ENCODE measurements at places on chromosomes 12 and 14. TPM values are rescaled to one million over a fixed set of nuclear protein-coding genes. Genes with fewer than 3 reads are reported as not detected.

Gene KRT75
- not detected for total RNA-seq

Gene MYO1H
- not detected for total RNA-seq

Gene NUMB
- total RNA-seq = 38.5 TPM

GRCh38 chr14:76937181-76938091 lies 91.1 kb downstream of the IRF2BPL start:
- no peaks in the 10 kb centered on the region for H3K36me3 ChIP-seq
- no peak overlapping the region for H3K27ac ChIP-seq
- DNase-seq = no peak
- H3K4me1 ChIP-seq = no peaks in the 10 kb centered on the region
- no peaks in the 10 kb centered on the region for H3K27me3 ChIP-seq

Gene PRB2
- total RNA-seq = not detected

GRCh38 chr12:124294780-124295341 lies at the start of gene RFLNA:
RFLNA (plus strand) TSS chr12:124295093; CDS start chr12:124295430, 337 bp downstream.
- no peaks in the 10 kb centered on the region for H3K27me3 ChIP-seq
- DNase-seq = no peak
- no peak within 1 kb of the TSS for H3K4me3 ChIP-seq
- no peaks in the 10 kb centered on the region for H3K4me1 ChIP-seq
- no peaks in the 10 kb centered on the region for H3K36me3 ChIP-seq

Gene ADGRD1
- 1.1 TPM for total RNA-seq

GRCh38 chr14:73741876-73742519 lies 27.8 kb upstream of the PNMA1 start:
- H3K36me3 ChIP-seq = peaks cover 13% of the 10 kb centered on the region
- DNase-seq = no peak
- H3K4me1 ChIP-seq = peaks cover 72% of the 10 kb centered on the region
- peak overlapping the region; percentile 43 for H3K27ac ChIP-seq
- H3K27me3 ChIP-seq = no peaks in the 10 kb centered on the region

DNA sequence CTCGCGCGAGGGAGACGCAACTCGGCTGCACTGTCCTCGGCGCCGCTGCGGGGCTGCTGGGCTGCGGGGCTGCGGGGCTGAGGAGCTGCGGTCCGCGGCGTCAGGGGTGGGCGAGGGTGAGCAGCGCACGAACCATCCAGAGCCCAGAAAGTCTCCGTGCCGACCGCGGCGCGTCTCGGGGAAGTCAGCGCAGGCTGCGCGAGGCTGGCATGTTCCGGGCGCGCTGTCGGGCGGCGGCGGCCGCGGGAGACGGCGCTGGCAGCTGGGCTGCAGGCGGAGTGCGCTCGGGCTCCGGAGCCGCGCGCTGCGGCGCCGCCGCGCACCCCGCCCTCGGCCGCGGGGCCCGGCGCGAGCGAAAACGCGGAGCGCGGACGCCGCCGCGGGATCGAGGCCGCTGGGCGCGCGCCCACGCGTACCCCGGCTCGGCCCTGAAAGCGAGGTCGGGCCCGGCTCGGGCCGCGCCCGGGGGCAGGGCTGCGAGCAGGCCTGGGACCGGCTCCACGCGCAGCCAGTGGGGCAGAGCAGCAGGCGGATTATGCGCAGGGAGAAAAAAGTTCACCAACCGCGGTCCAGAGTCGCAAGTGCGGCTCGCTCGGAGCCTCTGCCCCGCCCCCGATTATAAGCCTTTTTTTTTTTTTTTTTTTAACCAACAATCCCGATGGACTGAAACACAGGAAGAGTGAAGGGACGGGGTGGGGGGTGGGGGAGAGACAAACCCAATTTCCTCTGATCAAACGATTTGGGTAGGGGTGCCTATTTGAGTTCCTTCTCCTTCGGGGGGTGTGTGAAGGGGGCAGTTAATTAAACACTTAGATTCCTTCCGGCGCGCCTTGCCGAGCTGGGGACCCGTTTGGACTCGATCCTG lies at the start of gene PRICKLE1:
TSS of gene PRICKLE1 (minus strand) at position 282 of the 865 bp plus-strand sequence. CDS start 117,230 bp downstream, outside the sequence.
- H3K27ac ChIP-seq = no peak within 1 kb of the TSS
- no peaks in the 10 kb centered on the region for H3K36me3 ChIP-seq
- H3K4me1 ChIP-seq = no peaks in the 10 kb centered on the region

Gene KIF26A
- 0.20 TPM for total RNA-seq

- peaks cover 3% of the 10 kb centered on the region for H3K36me3 ChIP-seq
- no peak overlapping the region for H3K27ac ChIP-seq
- no peak for DNase-seq
- no peaks in the 10 kb centered on the region for H3K27me3 ChIP-seq
- H3K4me1 ChIP-seq = peaks cover 14% of the 10 kb centered on the region
- H3K4me3 ChIP-seq = no peak overlapping the region
These were observed 15.4 kb downstream of the GLTP start for GRCh38 chr12:109864916-109865315.

DNA sequence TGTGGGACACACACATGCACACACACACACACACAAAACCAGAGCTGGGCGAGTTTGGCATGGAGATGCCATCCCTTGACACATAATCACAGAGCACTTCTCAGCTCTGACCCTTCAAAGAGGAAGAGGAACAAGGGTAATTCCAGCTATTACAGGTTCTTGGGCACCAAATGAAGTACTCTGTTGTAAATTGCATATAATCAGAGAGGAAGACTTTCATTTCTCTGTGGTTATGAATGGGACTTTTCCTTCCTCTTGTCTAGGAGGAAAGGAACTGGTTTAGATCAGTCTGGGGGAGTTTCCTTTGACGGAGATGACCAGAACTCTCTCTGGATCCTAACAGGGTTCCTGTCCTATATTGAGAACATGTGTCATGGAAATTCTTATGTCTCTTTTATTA lies 26.4 kb upstream of the FGF6 start:
- no peak for DNase-seq
- H3K27ac ChIP-seq = no peak overlapping the region
- H3K4me1 ChIP-seq = no peaks in the 10 kb centered on the region

GRCh38 chr12:38507839-38508238 lies 191.3 kb downstream of the ALG10B start:
- no peaks in the 10 kb centered on the region for H3K4me1 ChIP-seq
- no peak for DNase-seq
- H3K27me3 ChIP-seq = no peaks in the 10 kb centered on the region
- H3K36me3 ChIP-seq = no peaks in the 10 kb centered on the region
- no peak overlapping the region for H3K4me3 ChIP-seq

DNA sequence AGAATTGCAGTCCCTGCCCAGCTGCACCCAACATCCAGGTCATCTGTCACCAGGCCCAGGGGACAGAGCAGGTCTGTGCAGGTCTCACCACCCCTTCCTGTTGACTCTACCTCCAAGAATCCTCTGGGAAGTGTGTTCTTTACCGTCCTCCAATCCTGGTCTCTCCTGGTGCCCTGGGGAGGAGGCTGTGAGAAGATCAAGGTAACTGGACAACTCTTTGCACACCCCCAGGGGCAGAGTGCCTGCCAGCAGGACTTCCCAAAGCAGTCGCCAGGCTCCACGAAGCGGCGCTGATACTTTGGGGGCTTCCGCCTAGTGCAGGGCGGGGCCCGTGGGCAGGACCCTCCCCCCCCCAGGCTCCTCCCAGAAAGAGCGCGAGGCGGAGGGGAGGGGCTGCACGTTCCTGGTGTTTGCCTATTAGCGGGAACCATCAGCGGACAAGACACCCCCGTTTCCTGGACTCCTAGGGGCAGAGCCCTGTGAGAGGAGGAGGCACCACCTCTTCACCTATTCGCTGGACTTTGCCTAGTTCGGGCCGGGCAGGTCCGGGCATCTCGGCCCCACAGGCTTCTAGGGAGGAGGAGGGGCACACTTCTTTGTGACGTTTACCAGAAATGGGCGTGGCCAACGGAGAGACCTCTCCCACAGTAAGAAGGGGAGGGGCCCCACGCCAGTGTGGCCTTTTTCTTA lies 918.0 kb downstream of the AACS start:
- H3K4me3 ChIP-seq = no peak overlapping the region
- no peaks in the 10 kb centered on the region for H3K36me3 ChIP-seq
- H3K4me1 ChIP-seq = no peaks in the 10 kb centered on the region
- no peaks in the 10 kb centered on the region for H3K27me3 ChIP-seq
- DNase-seq = no peak
- H3K27ac ChIP-seq = no peak overlapping the region

Gene TESPA1
- total RNA-seq = 80.6 TPM

GRCh38 chr12:22562036-22563028 lies 18.0 kb upstream of the C2CD5 start:
- H3K27me3 ChIP-seq = no peaks in the 10 kb centered on the region
- no peaks in the 10 kb centered on the region for H3K4me1 ChIP-seq

Gene TSPAN19
- total RNA-seq = not detected

DNA sequence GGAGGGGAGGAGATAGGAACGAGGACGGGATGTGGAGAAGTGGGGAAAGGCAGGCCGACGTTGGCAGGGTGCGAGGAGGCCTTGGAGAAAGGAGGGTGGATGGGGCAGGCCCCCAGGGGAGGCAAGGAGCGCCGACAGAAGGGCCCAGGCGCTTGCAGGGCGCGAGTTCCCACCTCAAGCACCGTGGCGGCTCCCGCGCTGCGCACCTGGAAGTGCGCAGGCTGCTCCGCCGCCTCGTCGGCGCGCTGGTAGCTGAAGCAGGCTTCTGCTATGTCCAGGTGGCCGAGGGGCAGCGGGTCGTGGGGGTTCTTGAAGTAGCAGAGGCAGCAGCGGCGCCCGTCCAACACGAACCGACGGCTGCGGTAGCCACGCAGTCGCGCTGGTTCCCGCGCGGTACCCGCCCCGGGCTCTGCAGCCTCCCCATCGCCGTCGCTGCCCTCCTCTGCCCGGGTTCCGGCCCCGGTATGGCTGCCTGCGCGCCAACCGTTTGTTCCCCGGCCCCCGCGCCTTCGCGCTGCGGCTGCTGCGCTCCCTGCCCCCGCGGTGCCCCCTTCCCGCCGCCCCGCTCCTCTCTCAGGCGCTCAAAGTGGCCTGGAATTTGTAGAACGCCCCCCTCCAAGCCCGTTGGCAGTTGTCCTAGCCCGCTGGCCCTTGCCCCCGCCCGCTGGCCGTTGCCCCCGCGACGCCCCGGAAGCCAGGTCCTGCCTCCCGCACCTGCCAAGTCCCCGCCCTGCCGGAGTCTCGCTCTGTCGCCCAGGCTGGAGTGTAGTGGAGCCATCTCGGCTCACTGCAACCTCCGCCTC lies 1.1 kb upstream of the ACTR6 start:
- no peaks in the 10 kb centered on the region for H3K36me3 ChIP-seq
- peak overlapping the region; percentile 96 for H3K27ac ChIP-seq
- peak overlapping the region; percentile 91 for H3K4me3 ChIP-seq
- DNase-seq = peak; percentile 75
- no peaks in the 10 kb centered on the region for H3K27me3 ChIP-seq

GRCh38 chr12:58388261-58388660 lies 446.9 kb downstream of the ATP23 start:
- H3K36me3 ChIP-seq = no peaks in the 10 kb centered on the region
- no peak overlapping the region for H3K27ac ChIP-seq
- no peak overlapping the region for H3K4me3 ChIP-seq
- no peak for DNase-seq

DNA sequence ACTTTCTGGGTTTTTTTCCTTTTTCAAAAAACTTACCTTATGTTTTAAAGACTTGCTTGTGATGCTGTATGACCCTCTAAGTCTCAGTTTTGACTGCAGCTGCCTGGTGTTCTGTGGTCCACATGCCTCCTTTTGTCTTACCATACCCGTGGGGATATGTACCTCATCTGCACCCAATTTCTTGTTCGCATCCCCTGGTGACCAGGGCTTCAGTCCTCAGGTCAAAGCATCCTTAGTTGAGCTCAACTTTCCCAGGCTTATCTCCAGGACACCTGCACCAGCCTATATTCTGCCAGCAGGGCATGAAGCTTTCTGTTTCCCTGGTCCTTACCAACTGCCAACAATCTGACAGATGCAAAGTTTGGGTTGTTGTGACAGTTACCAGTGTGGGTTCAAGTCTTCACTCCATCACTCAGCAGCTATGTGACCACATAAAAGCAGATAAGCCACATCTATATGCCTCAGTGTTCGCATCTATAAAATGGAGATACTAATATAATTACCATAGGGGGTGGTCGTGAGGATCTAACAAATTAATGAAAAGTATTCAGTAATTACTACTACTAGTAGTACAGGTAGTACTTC lies 94.0 kb downstream of the NTF3 start:
- no peak overlapping the region for H3K4me3 ChIP-seq
- H3K4me1 ChIP-seq = no peaks in the 10 kb centered on the region
- DNase-seq = no peak
- no peaks in the 10 kb centered on the region for H3K36me3 ChIP-seq

DNA sequence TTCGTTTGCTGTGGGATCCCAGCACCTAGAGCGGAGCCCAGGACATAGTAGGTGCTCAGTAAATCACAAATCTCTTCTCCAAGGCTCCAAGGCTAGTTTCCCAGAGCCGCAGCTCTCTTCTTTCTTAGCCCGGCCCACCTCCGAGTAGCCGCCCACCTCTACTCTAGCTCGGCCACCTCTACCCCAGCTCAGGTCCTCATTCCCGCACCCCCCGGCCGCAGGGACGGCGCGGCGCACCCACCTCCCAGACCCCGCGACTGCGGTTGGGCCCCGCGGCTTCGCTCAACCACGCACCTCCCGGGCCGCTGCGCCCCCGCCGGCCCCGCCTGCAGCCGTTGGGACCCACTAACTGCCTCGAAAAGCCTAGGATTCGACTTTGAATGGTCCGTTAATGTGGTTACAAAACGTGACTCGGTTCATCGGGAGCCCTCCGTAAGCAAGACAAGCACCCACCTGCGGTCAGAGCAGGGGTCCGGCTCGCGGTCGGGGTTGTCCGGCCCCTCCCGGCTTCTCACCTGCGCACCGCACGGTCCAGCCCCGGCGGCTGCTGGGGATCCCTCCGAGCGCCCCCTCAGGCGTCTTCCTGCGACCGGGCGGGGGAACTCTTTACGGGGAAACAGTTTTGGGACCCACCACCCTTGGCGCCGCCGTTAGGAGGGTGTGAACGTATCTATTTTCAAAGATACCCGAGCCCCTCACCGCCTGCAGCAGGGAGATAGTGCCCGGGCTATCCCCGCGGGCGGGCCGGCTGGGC lies at the start of gene SLC2A14:
TSS of gene SLC2A14 (minus strand) at position 350 of the 754 bp plus-strand sequence. CDS start 3,035 bp downstream, outside the sequence.
- no peaks in the 10 kb centered on the region for H3K4me1 ChIP-seq
- peaks cover 8% of the 10 kb centered on the region for H3K27me3 ChIP-seq
- no peak within 1 kb of the TSS for H3K27ac ChIP-seq
- no peaks in the 10 kb centered on the region for H3K36me3 ChIP-seq
- H3K4me3 ChIP-seq = no peak within 1 kb of the TSS

Gene PTPRQ
- not detected for total RNA-seq

DNA sequence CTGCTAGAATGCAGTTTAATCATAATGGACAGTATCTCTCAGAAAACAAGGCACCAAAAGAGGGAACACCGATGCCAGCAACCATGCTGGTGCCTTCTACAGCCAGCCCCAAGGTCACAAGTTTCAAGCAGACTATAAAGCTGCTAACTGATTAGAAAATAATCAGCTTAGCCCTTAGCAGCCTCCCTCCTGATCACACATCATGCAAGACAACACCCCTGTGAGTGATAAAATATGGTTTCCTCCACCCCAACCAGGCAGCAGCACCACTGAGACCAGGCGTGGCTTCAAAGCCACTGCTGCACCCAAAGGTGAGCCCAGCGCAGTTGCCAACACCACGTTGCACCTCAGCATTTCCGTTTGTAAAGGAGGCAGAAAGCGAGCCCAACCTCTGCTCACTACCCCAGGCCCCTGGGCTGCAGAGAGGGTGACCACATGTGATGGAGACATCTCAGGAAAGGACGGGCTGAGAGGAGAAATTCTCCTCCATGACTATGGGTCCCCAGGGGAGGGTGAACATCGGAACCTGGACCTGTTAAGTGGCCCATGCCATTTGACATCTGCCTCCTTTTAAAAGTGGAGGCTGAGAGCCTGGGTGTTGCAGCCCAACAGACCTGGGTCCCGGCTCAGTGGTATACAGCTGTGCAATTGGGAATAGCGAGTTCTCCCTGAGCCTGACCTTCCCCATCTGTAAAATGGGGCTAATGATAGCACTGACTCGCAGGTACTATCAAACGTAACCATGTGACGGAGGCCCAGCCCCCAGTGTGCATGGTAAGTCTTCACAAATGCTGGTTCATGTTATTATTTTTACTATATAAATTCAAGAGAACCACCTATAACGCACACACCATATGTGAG lies 11.5 kb downstream of the ZFP36L1 start:
- peak; percentile 53 for DNase-seq
- peaks cover 87% of the 10 kb centered on the region for H3K4me1 ChIP-seq
- no peaks in the 10 kb centered on the region for H3K36me3 ChIP-seq
- H3K27me3 ChIP-seq = no peaks in the 10 kb centered on the region
- peak overlapping the region; percentile 57 for H3K4me3 ChIP-seq

All from CD8-positive, alpha-beta memory T cell (primary cell).